ENCODE measurements at places on chromosomes 6 and 20.

DNA sequence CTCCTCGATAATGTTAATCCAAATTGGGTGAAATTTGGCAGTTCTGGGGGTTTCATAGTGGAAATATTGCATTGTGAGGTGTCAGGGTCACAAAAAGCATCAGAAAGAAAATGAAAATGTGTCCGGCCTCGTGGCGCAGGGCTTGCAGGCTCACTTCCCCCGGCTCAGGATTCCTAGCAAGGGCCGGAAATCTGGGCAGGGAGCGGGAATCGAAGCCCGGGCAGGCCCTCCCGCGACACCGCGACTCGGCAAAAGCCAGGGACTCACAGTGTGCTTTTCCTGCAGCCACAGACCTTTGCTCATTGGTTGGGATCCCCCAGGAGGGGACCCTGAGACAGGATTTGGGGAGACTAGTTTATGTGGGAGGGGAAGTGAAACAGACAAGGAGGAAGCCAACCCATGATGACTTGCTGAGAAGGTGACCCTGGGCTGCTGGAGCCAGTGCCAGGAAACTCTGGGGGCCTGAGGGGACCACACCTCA, 847 bp upstream of the CD93 start:
- DNase-seq: no peak

GRCh38 chr20:32775336-32775991, 13.3 kb downstream of the DNMT3B start:
- DNase-seq: no peak

DNA sequence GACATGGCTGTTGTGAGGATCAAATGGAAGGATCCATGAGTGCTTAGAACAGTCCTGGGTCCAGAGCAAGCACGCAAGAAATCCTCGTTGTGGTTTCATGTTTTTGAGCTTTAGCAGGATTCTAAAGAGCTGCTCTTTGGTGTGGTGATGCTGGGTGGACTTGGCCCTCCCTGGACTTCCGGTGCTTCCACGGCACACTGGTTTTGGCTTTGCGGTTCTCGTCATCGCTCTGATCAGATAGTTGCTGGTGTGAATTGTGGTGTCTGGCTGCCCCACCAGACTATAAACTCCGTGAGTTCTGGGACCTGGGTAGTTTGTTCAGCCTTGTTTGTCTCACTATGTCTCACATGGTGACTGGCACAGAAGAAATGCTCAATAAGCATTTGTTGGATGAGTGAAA, 3.3 kb downstream of the HNF4A start:
- no peak for DNase-seq

GRCh38 chr20:532530-532929, 11.1 kb downstream of the CSNK2A1 start:
- DNase-seq: no peak

- no peak for DNase-seq
Measured at GRCh38 chr6:11380549-11380948, 148.1 kb upstream of the NEDD9 start.
